ENCODE measurements at places on chromosomes 13 and 19. TPM values are rescaled to one million over a fixed set of nuclear protein-coding genes. Genes with fewer than 3 reads are reported as not detected.

Gene LILRA1
- 0.88 TPM for polyA plus RNA-seq

Gene CRYL1
- polyA plus RNA-seq: 21.9 TPM

GRCh38 chr13:109804654-109805053 is 18.3 kb upstream of the IRS2 start:
- no peak for DNase-seq

Gene ARHGEF1
- polyA plus RNA-seq: 29.8 TPM

Gene LINGO3
- polyA plus RNA-seq: not detected

GRCh38 chr13:93789058-93789457 is 562.5 kb downstream of the GPC6 start:
- DNase-seq: no peak

Gene CD79A
- 0.63 TPM for polyA plus RNA-seq

Gene COX7A1
- 244 TPM for polyA plus RNA-seq

Data from aorta (tissue), 5 donors.